Foreskin fibroblast (primary cell): ENCODE measurements at places on chromosomes 2 and 18.
A peak's percentile ranks its signal among the peaks of the same experiment; 100 is the strongest.

GRCh38 chr2:106208874-106209273 lies 14.8 kb upstream of the UXS1 start:
- no peak for DNase-seq

DNA sequence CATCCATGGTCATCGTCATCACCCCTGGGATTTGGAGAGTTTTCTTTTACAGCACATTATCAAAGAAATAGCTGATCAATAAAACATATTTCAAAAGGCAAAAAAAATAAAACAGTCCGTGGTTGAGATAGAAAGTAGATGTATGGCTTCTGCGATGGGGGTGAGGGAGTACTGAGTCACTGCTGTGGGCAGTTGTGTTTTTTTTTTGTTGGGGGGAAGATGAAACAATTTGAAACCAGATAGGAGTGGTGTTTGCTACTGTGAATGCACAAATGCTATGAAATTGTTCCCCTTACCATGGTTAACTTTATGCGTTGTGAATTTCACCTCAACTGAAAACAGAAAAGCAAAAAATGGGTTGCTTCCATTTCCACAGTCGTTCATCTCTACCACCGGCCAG lies 11.9 kb upstream of the SALL3 start:
- DNase-seq: no peak

- peak; percentile 21 for DNase-seq
These were observed 80.3 kb downstream of the SLC66A3 start for GRCh38 chr2:11235583-11235982.

DNA sequence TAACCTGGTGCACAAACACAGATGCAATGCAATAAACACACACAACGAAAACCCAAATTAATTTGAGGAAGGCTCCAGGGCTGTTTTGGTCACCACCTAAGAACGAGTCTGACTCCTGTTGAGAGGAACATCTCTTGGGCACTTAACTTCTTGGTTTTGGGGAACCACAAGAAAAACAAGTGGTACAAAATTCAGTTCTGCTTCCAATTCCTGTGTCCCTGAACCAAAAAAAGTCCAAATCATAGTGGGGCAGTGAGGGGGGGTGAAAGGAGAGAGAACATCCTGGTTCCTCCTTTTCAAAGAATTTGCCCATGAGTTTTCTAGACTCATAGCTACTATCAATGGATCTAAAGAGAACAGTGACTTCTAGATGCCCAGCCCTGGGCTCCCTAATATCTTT lies 143.6 kb downstream of the COL4A4 start:
- no peak for DNase-seq

GRCh38 chr2:73937103-73937885 lies 10.6 kb downstream of the DGUOK start:
- no peak for DNase-seq

DNA sequence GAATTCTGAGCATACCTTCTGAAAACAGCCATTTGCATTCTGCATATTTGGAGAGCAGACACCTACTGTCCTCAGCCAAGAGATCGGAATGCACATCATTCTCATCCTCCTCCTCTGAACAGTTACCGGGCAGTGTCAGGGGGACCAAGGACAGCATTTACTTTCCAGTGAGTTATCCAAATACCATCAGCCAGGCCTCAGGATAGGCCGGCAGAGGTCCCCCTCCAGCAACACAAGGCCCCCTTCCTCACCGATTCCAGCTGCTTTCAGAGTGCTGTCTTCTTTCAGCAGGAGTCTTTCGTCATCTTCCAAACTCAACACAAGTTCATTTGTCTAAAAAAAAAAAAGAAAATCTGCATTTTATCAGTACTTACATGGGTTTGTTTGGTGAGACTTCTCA lies 55.3 kb downstream of the C2orf76 start:
- DNase-seq: no peak

- DNase-seq: peak; percentile 27
These were observed at the start of gene CYRIA for GRCh38 chr2:16665748-16666448. Gene CYRIA (minus strand): TSS chr2:16665834. CDS start chr2:16588119, 77,715 bp downstream.

GRCh38 chr18:78596794-78597345 lies 382.7 kb upstream of the SALL3 start:
- DNase-seq: no peak

GRCh38 chr2:73856214-73856613 lies 27.5 kb downstream of the STAMBP start:
- DNase-seq: peak; percentile 92

GRCh38 chr2:133521146-133521745 lies 47.0 kb downstream of the NCKAP5 start:
- DNase-seq: no peak

GRCh38 chr18:8705961-8706790 lies 820 bp downstream of the MTCL1 start:
- no peak for DNase-seq

GRCh38 chr18:63257453-63257852 lies 62.1 kb downstream of the BCL2 start:
- DNase-seq: no peak

DNA sequence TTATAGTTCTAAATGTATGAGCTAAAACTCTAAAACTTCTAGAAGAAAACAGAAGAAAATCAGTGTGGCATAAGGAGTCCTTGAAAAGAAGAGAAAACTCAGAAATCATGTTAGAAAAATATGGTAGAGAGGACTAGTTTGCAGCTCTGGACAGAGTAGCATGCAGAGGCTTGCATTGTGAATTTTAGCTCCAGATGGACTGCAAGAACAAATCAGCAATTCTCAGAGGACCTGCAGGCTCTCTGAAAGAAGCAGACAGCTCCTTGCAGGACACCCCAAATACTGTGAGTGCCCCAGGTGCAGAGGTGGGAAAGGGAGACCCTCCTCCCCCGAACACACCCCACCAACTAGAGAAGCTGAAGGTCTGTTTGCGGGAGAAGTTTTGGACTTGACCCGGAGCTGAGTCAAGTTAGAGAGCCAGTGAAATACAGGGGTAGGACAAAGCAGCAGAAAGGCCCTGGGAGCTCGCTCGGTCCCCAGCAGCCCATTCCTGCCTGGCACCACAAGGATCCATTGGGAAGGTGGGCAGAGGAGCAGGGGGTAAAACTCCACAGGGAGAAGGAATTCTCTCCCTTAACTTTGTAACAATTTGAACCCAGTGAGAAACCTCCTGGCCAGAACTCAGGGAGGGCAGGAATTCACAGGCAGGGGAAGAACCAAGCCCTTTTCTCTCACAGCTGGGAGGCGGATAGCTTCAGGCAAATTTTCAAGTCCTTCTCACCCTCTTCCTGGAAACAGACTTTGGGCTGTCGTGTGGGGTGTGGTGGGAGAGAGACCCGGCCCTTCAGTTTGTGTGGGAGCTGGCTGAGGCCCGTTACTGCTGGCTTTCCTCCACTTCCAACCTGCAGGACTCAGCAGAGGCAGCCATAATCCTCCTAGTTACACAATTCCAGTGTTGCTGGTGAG lies 216.2 kb upstream of the SLC35G4 start:
- DNase-seq: no peak

DNA sequence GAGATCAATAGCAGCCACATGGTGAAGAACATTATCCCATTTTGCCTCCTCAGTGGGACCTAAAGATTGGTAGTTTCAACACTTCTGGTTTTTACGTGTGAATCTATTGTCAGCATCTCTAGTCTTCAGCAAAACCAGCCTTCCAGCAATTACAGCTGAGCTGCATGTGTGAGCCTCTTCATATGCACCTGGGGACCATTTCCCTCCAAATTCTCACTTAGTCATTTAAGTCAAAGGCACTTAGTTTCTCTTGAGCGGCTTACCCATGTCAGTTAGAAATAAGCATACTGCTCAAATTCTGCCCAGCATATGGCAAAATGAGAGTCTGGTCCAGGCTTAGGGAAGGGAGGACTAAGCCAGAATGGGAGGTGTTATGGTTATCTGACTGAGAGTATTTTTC lies 99.7 kb upstream of the NXPH2 start:
- DNase-seq: no peak

DNA sequence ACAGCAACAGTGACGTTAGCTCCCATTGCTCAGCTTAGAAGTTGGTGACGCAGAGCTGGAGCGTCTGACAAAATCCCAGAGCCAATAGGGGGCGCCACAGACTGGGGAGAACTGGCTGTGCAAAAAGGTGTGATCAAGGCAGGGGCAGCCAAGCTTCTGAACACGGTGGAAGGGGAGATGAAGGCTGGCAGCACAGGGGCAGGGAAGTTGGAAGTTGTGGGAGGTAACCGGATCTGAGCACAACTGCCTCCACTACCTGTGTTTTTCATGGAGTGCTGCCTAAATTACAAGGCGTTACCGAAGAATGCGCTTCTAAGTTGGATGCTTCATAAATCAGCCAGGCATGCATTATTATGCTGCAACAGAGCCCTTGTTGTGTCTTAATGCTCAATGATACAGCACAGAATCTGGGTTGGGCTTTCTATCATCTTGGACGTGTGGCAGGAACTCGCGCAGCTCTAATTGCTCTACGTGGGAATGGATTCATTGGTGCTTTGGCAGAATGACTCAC lies 370.0 kb downstream of the SLC4A3 start:
- DNase-seq: no peak

DNA sequence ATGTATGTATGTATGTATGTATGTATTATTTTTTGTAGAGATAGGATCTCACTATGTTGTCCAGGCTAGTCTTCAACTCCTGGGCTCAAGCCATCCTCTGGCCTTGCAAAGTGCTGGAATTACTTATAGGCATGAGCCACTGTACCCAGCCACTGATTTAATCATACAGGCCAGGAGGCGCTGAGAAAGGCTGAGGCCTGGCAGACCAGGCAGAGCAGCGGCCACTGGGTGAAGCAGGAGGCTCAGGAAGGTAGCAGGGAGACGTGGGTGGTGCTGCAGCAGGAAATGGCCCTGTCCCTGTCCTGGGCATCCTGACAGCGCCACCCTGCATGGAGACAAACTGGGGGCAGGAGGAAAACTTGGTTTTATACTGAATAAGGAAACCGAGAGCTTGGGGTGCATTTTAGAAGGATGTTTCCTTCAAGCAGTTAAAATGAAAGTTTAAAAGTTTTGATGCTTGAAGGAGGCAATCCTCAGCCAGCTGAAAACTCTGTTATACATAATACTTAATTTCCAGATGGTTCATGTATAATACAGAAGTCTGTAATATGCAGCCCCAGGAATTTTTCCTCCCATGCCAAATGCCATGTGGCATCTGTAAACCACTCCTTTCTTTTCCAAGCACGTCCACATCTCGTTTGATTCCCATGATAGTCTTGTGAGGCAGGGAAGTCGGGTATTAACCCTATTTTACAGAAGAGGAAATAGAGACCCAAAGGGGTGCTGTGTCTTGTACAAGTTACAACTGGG lies 182.4 kb downstream of the CELF4 start:
- DNase-seq: peak; percentile 48

DNA sequence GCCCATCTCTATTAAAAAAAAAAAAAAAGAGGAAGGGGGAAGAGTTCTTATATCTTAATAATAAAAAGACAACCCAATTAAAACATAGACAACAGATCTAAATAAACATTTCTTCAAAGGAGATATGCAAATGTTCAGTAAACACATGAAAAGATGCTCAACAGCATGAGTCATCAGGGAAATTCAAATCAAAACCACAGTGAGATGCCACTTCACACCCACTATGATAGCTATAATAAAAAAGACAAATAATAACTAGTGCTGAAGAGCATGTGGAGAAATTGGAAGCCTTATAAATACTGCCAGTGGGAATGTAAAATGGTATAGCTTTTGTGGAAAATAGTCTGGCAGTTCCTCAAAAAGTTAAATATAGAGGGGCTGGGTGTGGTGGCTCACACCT lies 61.5 kb upstream of the CYP20A1 start:
- no peak for DNase-seq

GRCh38 chr18:79789091-79789891 lies 8.4 kb upstream of the KCNG2 start:
- DNase-seq: no peak

DNA sequence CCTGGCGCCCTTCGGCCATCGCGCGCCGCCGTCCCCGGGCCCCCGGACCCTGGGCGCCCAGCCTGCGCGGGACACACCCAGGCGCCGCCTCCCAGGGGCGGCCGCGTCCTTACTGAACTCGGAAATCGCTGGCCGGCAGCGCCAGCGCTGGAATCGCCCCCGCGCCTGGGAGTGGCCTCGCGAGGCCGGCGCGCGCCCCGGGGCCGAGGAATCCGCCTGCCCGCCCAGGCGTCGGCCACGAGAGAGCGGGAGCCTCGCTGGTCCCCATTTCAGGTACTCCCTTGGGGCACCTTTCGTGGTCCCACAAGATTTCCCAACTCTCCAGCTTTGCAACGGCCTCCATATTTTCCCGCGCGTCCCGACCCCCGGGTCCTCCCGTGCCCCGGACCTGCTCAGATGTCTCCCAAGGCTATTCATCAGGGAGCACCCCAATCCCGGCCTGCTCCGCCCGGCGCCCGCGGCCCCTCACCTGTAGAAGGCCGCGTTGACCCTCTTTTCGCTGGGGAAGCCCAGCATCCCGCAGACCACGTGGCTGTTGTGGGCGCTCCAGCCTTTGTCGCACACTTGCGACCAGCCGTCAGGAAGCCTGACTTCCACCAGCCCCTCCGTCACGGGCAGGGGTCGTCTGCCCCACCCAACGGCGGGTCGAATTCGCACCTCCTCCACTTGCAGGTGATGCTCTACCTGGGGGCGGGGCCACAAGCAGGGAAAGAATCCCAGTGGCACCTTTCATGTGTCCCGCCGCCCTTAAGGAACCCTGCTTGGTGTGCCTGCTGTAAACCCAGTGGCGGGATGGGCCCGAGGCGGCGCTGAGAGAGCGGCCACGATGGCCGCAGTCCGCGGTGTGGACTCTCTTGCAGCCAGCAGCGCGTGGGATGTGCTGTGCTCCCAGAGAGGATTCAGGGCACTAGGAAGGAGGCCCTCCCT lies 4.6 kb downstream of the LOXL3 start:
- DNase-seq: peak; percentile 60

DNA sequence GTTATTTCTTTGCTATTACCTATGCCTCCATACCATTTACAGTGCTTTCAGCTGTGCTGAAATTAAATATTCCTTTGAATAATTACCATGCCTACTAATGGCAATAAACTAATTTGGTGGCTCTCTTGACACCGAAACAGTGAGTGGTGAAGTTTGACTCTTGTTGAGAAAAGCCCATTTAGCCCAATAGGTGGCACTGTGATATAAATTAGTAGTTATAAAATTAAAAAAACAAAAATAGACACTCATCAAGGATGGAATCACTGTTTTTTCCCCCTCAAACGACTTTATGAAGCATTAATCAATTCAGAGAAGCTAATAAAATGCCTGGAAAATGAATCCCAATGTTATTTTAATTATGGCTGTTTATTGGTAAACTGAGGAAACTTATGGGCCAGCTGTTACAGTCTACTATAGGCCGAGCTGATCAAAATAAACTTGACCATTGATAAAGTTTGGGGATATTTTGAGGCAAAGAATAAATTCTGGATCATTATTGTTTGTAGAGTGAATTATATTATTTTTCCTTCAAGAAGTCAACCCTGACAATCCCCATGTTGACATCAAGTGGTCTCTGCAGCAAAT lies 339.6 kb downstream of the TRIB2 start:
- peak; percentile 30 for DNase-seq

- no peak for DNase-seq
These were observed 157.5 kb downstream of the CERS6 start for GRCh38 chr2:168613551-168613950.

- no peak for DNase-seq
These were observed 399.8 kb downstream of the TMEM182 start for GRCh38 chr2:103161456-103162289.
